ENCODE measurements at places on chromosomes 6 and 20.

DNA sequence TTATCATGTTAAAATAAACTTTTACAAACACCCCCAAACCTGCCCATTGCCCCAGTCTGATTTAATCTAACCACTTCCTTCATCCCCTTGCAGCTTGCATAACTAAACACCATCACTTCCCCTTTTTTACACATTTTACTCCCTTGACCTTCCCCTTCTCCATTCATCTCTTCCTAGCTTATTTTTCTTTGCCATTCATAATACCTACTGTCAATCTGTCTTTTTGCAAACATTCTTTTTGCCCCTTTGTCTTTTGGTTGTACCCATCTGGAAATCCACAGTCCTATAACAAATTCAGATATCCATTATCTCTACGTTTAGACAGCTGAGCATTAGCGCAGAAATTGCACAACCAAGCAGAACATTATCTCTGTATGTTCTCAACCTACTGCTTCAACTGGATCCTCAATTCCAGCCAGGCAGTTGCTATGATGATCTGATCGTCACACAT, 51.2 kb downstream of the C6orf52 start:
- DNase-seq = no peak

GRCh38 chr6:109062216-109062615, 32.4 kb downstream of the SESN1 start:
- no peak for DNase-seq

GRCh38 chr6:16069671-16070070, 59.2 kb upstream of the MYLIP start:
- no peak for DNase-seq

DNA sequence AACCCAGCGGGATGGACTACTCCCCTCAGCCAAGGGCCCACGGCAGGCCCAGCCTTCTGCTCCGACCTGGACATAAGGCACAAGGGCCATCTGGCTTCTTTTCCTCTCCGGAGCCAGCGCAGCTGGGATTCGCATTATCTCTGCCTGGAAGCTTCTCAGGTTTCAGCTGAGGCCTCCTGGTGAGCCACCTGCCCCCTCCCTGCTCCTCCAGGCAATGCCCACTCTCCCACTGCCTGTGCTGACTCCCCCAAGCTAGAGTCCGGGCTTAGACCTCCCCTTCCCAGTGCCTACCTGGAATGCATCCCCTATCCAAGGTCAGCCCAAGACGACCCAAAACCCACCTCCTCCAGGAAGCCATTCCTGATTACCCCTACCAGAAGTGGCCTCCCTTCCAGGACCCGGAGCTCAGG, 60.7 kb downstream of the EZR start:
- DNase-seq = no peak

- DNase-seq = no peak
These were observed 2.0 kb downstream of the FYN start for GRCh38 chr6:111871207-111871606.

- DNase-seq = no peak
These were observed 28.2 kb upstream of the CNKSR3 start for GRCh38 chr6:154538640-154539191.

- DNase-seq = no peak
These were observed 34.7 kb upstream of the LAMA4 start for GRCh38 chr6:112289038-112289566.

GRCh38 chr6:50816115-50816675, 2.5 kb upstream of the TFAP2B start:
- DNase-seq = peak; percentile 51

GRCh38 chr6:73382462-73383113, 12.0 kb upstream of the DDX43 start:
- no peak for DNase-seq

DNA sequence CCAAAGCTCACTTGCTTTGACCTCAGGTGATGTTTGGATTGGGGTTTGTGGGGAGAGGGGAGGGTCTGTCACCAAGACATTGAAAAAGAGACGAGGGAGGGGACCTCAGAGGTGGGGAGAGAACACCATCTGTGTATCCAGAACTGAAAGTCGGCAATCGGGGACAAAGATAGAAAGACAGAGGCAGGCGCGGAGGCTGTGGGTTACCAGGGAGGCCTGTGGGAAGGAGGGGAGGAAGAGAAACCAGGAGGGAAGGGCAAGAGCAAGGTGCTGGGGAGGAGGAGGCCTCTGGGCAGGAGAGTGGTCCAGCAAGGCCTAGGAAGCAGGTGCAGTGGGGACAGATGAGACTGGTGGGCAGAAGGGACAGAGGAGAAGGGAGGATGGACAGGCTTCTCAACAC, 211.2 kb downstream of the CDC5L start:
- DNase-seq = no peak

DNA sequence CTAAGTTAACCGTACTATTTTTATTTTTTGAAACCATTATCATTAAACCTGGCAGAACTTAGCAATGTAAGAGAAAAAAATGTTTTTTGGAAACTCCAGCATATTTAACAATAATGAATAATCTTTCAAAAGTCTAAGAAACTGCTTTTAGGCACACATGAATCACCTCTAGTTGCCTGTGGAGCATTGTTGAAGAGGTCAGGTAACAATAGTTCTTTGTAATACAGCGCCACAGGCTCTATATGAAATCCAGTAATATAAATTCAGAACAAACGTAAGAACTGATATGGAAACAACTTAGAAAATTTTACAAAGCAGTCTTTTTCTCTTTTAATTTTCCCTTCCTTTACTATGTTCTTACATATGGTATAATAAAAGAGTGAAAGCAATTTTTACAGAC, 10.3 kb downstream of the LYRM4 start:
- no peak for DNase-seq

GRCh38 chr6:155075930-155076695, 81.0 kb downstream of the TIAM2 start:
- DNase-seq = no peak

- DNase-seq = no peak
These were observed 37.1 kb downstream of the TNFAIP3 start for GRCh38 chr6:137903933-137904821.

DNA sequence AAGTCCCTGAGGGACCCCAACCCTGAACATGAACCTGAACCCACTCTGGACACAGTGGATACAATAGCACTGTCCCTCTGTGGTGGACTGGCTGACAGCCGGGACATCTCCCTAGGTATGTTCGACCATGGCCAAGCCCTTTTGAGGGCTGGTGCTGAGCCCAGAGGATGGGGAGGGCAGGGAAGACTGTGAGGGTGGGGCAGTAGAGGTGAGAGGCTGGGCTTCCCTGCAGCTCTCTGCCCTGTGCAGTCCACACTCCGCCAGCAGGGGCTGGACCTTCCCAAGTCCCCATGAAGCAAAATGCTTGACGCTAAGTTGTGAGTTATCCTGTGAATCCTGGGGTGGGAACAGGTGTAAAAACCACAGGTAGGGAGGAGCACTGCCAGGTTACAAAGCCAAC, 11.5 kb downstream of the LPIN3 start:
- DNase-seq = no peak

DNA sequence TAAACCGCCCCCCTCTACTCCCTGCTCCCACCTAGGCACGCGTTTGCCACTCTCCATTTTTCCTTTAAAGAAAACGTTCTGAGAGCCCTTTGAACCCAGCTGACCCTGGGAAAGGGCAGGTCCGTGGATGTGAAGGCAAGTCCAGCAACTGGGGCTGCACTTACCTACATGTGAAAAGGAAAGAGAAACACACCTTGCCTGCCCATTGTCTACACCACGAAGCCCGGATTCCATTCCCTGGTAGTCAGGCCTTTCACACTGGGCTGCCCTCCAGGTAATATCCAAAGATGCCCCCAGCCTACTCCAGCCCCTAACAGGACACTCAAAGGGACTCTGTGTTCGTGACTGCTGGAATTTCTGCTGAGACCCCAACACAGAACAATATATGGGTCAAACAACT, 94.4 kb downstream of the CD83 start:
- DNase-seq = no peak

GRCh38 chr6:125149256-125150144, 4.1 kb upstream of the TPD52L1 start:
- no peak for DNase-seq

- DNase-seq = no peak
These were observed 298.7 kb upstream of the MARCKS start for GRCh38 chr6:113558431-113558830.

DNA sequence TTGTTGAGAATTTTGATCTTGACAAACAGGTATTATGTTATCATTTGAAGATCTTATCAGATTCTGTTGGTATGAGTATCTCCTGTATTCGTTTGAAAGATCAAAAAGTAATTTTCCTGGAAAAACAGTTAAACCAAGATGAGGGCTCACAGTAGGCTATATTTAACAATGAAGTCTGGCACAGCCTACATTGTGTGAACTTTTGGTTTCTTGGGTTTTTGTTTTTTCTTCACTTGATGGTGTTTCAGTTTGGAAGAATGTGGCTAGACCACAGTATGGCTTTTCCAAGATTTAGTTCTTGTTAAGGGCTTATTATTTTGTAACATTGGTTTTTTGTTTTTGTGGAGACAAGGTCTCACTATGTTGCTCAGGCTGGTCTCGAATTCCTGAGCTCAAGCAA, 306.4 kb downstream of the CDKAL1 start:
- DNase-seq = no peak

DNA sequence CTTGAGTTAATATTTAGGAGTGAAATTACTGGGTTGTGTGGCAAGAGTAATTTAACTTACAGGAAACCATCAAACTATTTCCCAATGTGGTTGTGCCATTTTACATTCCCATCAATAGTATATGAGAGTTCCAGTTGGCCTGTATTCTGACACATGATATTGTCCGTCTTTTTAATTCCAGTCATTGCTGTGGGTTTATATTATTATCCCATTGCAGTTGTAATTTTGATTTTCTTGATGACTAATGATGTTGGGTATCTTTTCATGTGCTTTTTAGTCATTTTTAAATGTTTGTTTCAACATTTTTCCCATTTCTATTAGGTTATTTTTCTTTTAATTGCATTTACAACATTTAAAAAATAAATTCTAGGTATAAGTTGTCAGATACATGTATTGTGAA, 614.0 kb downstream of the UTRN start:
- DNase-seq = peak; percentile 83

GRCh38 chr6:14707971-14708465, 537.9 kb upstream of the JARID2 start:
- no peak for DNase-seq

GRCh38 chr6:157402996-157403685, 22.2 kb downstream of the ZDHHC14 start:
- DNase-seq = no peak

- DNase-seq = no peak
These were observed 24.6 kb upstream of the HS3ST5 start for GRCh38 chr6:114367315-114367961.

DNA sequence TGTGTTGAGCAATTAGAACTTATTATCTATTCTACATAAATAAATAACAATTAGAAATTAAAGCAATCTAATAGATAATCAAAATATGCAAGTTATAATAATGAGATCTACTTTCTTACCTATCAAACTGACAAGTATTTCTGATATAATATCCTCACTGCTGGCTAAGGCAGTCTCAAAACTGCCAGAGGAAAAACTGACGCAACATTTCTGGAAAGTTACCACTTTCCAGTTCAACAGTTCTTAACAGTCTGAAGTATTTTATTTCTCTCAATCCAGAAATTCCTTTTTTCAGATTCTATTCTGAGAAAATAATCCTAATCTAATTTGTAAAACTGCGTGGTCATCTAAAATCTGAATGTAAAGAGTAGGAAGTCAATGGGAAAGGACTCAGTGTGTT, 121.0 kb downstream of the TRDN start:
- DNase-seq = no peak

DNA sequence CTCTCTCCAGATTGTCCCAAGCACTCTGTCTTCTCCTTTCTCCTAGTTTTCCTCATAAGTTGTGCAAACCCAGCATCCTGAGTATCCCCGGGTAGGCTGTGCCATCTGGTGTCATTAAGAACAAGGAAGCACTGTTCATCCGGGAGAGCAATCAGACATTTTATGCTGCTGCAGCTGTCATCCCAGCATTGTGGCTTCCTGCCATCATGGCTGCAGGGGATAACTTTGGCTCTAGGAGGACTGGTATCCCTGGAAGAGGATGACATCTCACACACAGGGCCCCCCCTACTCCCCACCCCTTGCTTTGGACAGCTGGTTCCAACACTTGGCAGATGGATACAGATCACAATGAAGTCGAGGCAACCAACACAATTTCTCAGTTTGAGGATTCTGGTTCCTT, 1195.1 kb upstream of the MAP3K7 start:
- no peak for DNase-seq

DNA sequence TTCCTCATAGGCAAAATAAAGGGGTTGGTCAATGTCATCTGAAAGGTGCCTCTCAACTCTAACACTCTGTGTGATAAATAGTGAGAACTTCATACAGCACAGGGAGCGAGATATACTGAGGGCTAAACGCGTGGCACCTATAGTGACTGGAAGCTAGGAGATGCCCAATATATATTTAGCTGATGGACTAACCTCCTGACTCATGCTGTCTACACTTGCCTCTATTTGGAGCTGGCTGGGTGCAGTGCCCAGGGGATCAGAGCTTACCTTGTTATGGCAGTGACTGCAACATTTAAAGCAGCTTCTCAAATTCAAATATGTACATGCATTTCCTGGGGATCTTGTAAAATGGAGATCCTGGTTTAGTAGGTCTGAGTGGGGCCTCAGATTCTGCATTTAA, 111.6 kb upstream of the PLN start:
- DNase-seq = no peak

- no peak for DNase-seq
These were observed 27.5 kb upstream of the SNRPC start for GRCh38 chr6:34729631-34730470.

- DNase-seq = no peak
These were observed 62.3 kb downstream of the MAP7 start for GRCh38 chr6:136487759-136488425.

- no peak for DNase-seq
These were observed 15.1 kb upstream of the ZSCAN9 start for GRCh38 chr6:28209753-28210535.

DNA sequence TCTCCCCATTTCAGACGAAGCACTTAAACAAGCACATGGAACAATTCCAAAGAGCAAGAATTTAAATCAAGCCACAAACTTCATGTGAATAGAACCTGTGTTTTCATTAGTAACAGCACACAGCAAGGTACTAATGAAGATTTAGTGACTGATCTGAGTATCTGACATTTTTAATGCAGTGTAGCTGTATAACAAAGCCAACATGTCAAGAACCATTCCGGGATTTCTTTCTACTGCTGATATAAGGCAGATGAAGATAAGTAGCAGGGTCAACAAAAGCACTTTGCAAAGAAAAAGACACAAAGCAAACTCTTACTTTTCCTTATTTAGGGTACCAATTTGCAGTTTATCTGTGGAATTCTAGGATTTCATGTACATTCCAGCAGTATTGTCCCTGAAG, 11.3 kb downstream of the SLC17A5 start:
- no peak for DNase-seq

DNA sequence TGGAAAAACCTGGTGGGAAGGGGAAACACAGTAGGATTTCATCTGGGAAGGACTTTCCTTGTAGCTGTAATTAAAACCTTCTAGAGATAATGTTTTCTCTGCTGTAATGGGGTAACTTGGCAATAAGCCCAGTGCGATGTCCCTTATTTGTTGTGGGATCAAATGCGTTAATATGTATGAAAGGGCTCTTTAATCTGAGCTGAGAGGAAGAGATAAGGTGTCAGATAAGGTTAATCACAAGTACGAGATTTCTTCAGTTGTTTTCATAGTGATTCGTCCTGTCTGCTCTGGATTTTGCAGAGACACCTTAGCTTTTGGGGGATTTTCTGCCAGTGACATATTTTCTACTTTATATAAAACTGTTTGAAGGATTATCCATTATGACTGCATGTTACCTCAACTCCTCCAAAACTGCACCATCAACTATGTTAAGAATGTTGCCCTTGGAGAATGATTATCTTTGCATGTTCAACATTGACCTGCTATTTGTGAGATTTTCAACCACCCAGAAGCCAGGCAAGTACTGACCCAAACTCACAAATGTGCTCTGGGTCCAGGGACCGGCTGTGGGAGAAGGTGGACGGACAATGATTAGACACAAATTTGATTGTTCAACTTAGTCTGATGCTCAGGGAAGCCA, 21.2 kb upstream of the ELOVL5 start:
- DNase-seq = no peak

All from HS-27A (cell line).